Osteocyte (in vitro differentiated cells): ENCODE measurements at places on chromosomes 12 and 14.

GRCh38 chr14:36513451-36514277 lies 6.4 kb downstream of the NKX2-1 start:
- DNase-seq = no peak

GRCh38 chr14:26400373-26400772 lies 197.5 kb downstream of the NOVA1 start:
- no peak for DNase-seq

GRCh38 chr12:127293507-127294310 lies 973.3 kb upstream of the TMEM132C start:
- DNase-seq = peak; percentile 86

DNA sequence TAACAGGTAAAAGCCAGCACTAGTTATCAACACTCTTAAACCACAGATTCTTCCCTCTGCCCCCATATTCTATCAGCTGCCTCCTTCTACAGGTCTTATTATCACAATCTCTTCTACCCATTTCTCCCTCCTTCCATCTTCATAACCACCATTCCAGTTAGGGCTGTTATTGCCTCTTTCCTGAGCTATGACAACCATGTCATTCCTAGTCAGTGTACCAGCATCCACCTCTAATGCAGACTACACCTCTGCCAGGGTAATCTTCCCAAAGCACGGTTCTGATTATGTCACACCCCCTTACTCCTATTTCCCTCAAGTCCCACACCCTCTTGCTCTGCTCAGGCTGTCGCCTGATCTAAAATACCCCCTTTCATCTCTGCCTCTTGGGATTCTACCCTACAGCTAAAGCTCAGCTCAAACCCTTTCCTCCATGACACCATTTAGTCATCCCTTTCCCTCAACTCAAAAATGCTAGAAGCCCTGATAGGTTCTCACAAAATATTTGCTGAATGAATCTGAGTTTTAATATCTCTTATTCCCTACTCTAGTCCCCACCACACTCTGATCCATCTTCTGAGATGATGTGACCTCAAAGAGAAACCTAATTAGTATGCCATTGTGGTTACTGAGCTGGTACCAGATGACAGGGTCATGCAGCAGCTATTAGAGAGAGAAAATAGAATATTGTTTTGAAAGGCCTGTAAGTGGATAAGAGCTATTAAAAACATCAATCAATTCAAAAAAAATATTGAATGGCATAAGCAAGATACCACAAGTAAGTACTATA lies 11.7 kb downstream of the RACGAP1 start:
- no peak for DNase-seq

GRCh38 chr12:93680006-93680405 lies 2.8 kb downstream of the CRADD start:
- no peak for DNase-seq

GRCh38 chr14:104610749-104611310 lies 6.3 kb upstream of the TMEM179 start:
- no peak for DNase-seq

GRCh38 chr14:23645812-23646647 lies 9.9 kb downstream of the DHRS2 start:
- no peak for DNase-seq

DNA sequence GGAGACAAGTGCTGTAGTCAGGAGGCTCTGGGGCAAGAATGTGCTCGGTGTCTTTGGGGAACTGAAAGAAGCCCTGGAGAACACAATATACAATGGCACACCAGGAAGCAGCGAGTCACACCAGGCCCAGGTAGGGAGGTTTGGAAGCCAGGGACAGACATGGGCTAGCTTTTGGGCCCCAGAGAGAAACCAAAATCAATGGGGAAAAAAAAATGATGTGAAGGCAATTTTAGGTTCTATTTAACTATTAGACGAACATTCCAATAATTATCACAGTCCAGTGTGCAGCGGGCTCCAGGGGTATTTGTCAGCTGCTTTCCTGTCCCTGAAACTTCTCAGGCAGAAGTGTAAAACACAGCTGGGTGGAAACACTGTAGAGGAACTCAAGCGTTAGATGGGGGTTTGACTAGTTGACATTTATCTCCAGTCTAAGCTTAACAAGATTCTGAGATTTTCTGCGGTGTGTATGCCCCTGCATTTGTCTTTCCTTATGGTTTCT lies 21.8 kb upstream of the EGLN3 start:
- no peak for DNase-seq

DNA sequence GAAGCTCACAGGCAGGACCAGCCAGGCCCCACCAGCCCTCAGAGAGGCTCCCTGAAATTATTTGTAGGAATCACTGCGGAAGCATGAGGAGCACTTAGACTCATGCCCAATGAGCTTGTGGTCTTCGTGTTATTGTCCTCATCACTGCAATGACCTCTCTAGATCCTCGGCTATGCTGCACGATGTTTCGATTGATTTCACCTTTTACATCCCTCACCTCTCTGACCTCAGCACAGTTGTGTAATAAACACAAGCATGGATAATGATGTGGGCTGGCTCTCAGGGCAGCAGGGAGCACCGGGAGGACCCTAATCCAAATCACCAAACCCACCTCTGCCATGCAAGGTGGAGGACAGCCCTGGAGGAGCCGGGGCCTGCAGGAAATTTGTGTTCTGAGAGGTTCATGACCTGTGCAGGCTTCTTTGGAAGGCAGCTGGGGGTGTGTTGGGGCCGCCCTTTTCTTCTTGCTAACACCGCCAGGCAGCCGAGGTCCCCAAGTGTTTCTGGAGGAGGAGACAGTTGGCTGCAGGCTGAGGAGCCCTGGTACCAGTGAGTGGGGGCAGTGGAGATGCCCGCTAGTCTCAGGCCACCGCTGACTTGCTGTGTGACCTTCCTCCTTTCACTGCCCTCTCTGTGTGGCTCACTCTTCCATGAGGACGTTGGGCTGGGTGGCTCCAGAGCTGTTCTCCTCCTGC lies 29.5 kb upstream of the EML1 start:
- DNase-seq = no peak

DNA sequence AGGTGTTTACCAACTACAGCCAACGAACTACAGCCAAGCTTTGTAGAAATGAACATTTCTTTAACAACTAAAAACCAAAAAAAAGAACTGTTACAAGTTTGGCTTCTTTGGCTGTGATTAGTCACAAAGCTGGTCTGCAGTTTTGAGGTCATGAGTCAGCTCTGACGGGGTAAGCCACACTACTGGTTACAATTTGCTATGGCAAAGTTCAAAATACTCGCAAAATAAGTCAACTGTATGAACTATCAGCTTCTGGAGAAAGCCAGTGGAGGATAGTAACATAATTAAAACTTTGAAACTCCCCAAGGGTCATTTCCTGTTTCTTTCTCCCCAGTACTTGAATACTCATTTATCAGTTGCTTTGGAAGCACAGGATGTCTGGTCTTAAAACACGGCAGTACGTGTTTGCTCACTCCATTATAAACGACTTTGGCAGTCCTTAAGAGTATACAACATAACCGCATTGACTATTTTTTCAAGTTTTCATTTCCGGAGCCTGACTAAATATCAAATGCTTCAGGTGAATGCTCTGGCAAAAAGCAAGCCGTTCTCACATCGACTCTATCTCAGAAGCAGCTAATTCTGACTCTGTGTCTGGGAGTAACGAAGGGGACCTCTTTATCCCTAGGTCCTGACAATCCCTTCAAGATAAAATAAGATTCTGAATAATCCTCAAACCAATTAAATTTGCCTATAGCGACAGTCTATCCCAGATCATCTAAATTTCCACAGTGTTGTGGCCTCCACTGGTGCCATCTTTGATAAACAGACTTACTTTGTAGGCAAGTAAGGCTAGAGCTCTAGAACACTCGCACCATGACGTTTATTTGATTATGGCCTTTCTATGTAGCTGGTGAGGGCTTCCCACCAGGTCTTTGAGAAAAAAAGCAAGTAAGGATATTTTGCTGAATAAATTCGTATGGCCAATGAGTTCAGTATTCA lies 10.6 kb downstream of the PHLDA1 start:
- DNase-seq = no peak

DNA sequence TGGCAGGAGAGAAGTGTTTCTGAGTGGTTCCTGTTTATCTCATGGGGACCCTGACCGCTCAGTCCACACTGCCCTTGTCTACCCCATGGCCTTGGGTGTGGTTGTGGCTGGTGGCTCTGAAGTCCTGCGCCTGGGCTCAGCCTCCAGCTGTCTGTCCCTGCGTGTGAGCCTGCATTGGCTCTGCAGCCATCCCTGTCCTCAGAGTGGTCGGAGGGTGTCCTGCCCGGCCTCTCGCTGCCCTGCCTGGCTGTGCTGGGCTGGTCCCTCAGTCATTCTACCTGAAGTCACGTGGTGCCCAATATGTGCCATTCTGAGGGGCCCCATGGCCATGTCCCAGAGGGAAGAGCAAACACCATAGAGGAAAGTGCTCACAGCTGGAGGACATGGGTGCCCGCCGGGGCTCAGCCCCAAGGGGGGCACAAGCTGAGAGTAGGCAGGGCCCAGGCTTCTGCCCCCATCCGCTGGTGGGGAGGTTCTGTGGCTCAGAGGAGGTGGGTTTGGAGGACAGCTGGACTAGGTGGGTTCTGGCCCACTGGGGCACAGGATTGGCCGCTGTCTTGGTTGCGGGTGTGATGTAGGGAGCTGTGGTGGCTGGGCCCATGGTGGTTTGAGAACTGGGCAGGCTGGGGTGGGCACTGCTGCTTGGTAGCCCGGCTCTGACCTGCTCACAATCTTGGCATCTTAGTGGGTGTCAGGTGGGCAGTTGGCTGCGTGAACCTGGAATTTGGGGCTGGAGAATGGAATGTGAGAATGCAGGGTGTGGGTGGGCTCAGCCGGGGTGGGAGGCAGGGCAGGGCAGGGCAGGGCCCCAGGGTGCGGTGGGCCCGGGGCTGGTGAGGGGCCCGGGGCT lies 11.6 kb downstream of the TEDC1 start:
- no peak for DNase-seq

GRCh38 chr12:131867891-131868675 lies 26.3 kb upstream of the ULK1 start:
- no peak for DNase-seq

GRCh38 chr12:2653461-2653965 lies 141.3 kb upstream of the FKBP4 start:
- DNase-seq = no peak

DNA sequence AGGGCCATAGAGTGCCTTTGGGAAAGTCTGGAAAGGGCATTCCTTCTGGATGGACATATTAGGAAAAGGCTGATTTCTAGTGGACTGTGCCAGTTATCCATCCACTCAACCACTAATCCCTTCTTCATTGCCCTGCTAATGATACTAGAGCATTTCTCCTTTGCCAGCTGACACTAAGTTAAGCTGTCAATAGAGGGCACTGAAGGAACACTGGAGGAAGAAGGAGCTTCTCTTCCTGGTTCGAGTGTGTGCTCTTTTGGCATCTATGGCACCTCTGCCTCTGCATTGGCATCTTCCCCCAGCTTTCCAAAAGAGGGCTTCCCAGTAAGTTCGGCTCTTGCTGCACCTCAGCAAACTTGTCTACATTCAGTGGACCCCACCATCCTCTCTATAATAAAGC lies 165.4 kb downstream of the DERA start:
- DNase-seq = no peak

DNA sequence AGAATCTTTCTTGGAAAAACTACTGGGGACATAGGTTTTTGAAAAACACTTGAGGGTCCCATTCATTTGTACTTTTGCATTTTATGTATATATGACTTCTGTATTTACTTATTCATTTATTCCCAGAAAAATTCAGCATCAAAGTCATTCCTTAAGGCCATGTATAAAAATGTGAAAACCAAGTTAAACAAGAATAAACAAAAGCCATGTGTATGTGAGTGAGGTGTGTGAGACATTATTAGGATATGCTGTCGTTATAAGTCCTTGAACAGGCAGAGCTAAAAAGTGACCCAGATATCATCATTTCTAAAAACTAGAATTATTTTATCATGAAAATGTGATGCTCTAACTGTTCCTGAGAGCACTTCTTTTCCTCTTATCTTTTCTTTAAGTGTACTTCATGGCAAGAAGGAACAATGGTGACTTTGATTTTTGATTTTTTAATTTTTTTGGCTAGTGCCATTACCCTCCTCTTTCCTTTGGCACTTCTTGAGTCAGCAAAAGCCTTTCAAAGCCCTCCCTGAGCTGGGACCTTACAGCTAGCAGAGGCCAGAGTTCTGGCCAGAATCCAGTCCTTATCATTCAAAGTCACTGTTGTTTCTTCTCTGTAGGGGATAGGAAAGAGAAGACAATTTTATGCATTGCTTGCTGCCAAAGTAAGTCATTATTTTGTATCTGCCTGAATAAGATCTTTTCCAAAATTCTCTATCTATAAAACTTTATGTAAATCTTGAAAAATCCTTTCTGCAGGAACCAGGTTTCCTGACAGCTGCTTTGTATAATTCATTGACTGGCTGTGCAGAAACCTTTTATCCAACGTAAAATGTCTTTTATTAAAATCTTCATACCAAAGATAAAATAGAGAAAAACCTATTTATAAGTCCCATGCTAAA lies 419.7 kb upstream of the PRICKLE1 start:
- DNase-seq = no peak

DNA sequence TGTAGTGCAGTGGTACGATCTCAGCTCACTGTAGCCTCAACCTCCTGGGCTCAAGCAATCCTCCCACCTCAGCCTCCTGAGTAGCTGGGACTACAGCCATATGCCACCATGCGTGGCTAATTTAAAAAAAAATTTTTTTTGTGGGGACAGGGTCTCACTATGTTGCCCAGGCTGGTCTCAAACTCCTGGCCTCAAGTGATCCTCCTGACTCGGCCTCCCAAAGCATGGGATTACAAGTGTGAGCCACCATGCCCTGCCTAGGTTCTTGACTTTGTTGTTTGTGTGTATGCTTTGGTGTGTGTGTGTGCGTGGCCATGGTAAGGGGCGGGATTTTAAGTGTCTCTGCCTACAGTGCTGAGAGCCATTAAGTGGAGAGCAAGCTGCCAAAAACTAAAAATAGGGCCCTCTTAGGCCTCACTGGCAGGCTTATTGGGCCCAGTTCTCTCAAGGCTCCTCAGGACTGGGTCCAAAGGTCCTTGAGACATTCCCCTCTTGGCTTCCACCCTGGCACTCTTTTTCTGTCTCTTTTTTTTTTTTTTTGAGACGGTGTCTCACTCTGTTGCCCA lies 5.1 kb downstream of the COX14 start:
- DNase-seq = no peak

GRCh38 chr14:95675486-95675885 lies 10.7 kb upstream of the TCL1B start:
- no peak for DNase-seq

- DNase-seq = no peak
These were observed 182.2 kb downstream of the KITLG start for GRCh38 chr12:88398031-88398430.

- DNase-seq = no peak
These were observed 15.3 kb upstream of the ANO6 start for GRCh38 chr12:45200491-45201043.

- no peak for DNase-seq
These were observed 25.8 kb downstream of the RESF1 start for GRCh38 chr12:31984806-31985591.
